DMS79 treated with DMSO at 0.1 percent for 48 hours (cell line): ENCODE measurements at places on chromosomes 11 and 22.
A peak's percentile ranks its signal among the peaks of the same experiment; 100 is the strongest.

DNA sequence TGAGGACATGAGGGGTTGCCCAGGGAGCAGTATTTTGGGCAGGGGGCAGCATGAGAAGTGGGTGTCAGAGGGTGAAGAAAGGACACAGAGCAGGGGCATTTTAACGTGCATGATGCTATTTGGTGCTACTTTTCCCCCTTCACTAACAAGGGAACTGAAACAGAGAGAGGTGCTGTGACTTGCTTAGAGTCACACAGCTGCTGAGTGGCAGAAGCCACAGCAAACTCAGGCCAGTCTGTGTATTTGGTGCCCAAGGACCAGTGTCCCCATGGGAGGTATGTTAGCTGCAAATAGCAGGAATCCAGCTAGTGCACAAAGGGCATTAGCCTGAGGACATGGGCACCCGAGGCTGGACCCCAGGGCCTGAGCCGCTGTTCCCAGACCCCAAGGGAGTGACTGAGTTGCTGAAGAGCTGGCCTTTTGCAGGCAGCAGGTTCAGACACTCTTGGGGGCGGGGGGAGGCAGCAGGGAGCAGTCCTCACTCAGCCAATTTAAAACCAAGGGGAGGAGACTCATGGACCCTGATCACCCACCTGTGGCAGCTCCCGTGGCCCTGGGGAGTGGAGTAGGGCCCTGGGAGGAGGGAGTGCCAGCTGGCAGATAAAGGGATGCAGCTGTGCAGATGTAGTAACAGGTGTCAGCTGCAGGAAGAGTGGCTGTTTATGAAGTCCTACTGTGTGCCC, 14.6 kb downstream of the PARVG start:
- no peak for DNase-seq

DNA sequence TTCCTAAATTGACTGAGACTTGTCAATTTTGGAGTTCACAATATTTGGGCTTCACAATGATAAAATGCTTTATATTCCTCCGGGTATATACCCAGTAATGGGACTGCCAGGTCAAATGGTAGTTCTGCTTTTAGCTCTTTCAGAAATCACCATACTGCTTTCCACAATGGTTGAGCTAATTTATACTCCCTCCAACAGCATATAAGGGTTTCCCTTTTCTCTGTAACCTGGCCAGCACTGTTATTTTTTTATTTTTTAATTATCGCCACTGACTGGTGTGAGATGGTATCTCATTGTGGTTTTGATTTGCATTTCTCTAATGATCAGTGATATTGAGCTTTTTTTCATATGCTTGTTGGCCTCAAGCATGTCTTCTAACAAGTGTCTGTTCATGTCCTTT, 21.8 kb downstream of the NARS2 start:
- DNase-seq = no peak

- DNase-seq = no peak
These were observed 37.7 kb downstream of the POLD3 start for GRCh38 chr11:74630043-74630442.

DNA sequence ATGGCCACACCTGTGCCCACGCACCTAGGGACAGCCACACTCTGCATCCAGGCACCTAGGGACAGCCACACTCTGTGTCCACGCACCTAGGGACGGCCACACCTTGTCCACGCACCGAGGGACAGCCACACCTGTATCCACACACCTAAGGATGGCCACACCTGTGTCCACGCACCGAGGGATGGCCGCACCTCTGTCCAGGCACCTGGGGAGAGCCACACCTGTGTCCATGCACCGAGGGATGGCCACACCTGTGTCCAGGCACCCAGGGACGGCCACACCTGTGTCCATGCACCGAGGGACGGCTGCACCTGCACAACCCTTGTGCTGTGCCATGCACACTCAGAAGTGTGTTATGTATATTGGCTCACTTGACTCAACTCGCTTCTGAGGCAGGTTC, 10.8 kb downstream of the OVOL1 start:
- DNase-seq = no peak

- DNase-seq = peak; percentile 52
These were observed 61.5 kb upstream of the SLC25A18 start for GRCh38 chr22:17501679-17502285.

DNA sequence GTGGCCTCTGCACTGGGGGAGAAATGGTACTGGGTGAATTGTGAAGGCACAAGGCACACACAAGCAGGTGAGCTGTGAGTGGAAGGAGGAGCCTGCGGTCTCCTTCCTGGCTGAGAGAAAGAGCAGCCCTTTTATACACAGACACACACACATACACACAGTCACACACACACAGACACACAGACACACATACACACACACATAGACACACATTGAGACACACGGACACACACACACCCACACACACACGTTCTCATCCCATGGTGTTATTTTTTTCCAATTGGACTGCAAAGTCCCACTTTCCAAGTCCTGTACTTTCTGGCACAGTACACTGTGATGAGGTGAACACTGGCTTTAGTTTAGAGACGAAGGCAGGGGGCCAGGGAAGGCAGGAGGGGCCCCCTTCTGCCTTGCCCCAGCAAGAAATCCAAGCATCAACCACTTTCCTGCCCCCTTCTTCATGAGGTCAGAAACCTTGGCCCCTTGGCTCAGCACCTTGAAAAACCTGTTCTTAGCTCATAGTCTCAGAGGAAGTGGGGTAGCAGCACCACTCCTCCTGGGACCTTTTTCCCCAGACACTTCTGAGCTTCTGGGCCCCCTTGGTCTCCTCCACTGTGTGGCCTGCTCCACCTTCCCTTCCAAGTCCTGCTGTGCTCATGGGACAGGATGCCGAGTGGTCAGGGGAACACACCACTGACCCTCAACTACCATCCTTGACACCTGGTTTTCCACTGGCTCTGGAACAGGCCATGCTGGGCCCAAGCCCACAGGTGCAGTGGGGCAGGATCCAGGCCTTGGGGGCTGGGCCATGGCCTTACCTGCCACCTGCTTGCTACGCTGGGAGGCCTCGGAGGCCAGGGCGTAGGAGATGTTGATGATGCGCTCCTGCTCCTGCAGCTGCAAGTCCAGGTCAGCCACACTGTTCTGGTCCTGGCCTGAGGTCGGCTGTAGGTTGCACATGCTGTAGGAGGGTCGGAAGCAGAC, 43.8 kb downstream of the C11orf58 start:
- no peak for DNase-seq

DNA sequence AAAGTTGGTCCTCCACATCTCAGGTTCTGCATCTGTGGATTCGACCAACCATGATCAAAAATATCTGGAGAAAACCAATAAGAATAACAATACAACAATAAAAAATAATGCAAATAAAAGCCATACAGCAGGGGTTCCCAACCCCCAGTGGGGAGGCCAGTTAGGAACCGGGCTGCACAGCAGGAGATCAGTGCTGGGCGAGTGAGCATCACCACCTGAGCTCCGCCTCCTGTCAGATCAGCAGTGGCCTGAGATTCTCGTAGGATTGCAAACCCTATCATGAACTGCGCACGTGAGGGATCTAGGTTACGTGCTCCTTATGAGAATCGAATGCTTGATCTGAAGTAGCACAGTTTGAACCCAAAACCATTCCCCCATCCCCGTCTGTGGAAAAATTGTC, 25.4 kb upstream of the MYO18B start:
- DNase-seq = no peak

DNA sequence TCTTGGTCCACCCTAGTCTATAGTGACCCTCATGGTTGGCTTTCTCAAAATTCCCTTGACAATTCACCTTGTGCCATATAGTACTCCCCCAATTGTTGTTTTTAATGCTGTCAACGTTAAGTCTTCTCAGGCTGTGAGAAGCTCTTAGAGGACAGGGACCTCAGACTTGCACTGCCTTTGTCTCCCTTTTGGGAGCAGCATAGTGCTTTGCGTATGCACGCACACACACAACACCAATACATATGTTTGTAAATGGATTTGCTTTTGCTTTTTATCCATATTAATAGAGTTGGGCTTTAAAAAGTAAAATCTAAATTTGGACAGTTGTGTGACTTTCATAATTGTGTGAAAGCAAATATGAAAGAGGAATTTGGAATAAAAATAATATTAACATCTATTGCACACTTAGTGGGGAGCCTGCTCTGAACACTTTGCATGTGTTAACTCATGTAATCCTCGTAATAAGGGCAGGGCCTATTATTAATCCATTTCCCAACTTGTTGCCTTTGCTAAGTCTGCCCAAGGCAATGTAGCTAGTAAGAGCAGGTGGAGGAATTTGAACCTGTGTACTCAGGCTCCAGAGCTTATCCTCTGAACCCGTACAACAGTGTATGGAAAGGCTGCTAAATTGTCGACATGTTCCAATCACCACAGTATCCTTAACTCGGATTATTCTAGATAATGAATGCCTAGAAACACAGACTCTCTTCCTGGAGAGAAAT, 257.7 kb upstream of the NARS2 start:
- DNase-seq = no peak

GRCh38 chr11:110492321-110492685, 62.6 kb downstream of the FDX1 start:
- no peak for DNase-seq

- peak; percentile 85 for DNase-seq
These were observed 37.6 kb upstream of the MTNR1B start for GRCh38 chr11:92931746-92932422.

- no peak for DNase-seq
These were observed 56.8 kb downstream of the MCM5 start for GRCh38 chr22:35456757-35457156.

- no peak for DNase-seq
These were observed 58.6 kb upstream of the NNMT start for GRCh38 chr11:114237321-114238280.
